ENCODE measurements at places on chromosomes 5 and 9.

DNA sequence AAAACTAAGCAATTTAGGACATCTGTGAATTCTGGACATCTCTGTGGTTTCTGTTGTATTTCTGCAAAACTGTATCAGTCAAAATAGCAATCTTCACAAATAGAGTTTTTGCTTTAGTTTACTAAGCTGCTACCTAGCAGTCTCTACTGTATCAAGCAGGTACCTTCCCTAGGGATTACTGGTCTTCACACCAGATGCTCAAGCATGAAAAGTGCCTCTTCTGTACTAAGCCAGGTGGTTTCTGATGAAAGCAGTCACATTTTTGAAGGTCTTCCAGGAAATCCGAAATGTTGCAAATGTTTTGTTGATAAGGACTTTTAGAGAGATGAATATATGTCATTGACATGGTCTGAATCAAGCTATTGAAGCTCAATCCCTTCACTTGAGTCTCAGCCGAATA, 540.0 kb downstream of the KCTD16 start:
- no peak for DNase-seq

- DNase-seq: no peak
Measured at GRCh38 chr9:116124472-116125040, 29.0 kb upstream of the PAPPA start.

GRCh38 chr9:13351778-13352386, 72.4 kb upstream of the MPDZ start:
- DNase-seq: no peak

- no peak for DNase-seq
Measured at GRCh38 chr5:39995990-39996389, 571.2 kb upstream of the DAB2 start.

DNA sequence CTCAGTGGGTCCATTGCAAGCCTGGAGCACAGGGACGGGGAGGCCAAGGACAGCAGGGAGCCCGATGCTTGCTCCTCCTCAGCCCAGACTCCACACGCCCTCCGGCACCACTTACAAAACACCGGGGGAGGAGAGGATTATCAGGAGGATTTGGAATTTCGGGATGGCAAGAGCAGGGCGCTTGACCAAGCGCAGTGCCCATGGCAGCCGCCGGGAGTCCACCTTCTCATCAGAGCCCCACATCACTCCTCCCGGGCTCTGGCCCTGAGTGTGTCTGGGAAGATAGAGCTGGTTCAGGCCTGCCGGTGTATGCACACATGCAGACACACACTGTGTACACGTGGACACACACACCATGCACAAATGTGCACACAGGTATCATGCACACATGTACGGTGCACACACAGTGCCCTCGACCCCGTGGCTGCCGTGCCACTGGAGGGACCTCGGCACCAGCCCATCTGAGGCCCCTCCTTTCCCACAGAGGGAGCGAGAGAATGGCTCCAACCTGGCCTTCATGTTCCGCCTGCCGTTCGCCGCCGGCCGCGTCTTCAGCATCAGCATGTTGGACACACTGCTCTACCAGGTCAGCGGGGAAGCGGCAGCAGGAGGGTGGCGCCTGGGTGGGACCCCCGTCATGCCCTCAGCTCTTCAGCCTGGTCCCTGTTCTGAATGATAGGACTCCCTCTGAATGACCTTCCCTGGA, 81.7 kb downstream of the KCNT1 start:
- no peak for DNase-seq

DNA sequence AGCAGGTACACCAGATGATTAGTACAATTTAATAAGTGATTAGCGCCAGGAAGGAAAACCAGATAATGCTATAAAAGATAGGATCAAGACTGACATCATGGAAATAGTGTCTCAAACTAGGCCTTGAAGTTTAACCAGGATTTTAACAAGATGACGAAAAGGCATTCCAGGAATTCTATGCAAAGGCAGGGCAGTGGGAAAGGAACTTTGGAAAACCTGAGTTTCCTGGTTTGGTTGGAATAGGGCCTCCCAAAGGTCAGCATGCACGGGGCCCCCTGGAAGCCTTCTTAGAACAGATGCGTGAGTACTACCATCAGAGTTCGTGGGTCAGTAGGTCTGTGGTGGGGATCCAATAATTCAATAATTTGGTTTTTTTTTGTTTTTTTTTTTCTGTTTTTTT, 935.2 kb upstream of the DMAC1 start:
- DNase-seq: no peak

DNA sequence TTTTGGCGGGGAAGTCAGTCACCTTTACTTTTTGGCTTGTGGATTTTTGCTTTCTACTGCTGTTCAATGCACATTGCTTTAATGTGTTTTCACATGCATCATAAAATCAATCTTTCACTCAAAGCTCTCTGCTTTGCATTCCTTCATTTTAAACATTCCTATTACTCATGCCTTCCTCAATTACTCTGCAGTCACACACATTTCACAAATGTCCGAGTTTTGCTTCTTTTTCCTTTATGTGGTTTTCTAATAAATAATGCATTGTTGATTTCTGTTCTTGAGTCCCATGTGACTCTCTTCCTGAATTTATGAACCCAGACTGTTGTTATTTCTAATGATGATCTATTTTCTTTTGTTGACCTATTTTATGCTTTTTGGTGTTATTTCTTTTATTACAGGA, 82.3 kb upstream of the EPB41L4B start:
- no peak for DNase-seq

DNA sequence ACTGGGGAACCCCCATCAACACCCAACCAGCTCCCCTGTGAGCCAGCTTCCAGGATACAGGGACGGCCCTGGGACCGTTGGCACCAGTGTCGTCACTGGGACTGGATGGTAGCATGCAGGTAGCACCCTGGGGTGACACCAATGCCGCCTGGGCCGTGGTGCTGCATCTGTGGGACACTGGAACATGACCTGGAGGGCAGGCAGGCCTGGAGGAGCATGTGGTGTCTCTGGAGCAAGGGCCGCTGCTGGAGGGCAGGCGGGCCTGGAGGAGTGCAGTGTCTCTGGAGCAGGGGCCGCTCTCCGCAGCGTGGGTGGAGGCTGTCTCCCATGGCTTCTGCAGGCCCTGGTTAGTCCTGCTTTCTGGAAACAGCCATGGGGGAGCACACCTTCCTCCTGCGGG, 13.1 kb downstream of the LPCAT1 start:
- no peak for DNase-seq

- no peak for DNase-seq
Measured at GRCh38 chr5:169280696-169281095, 20.2 kb downstream of the SLIT3 start.

DNA sequence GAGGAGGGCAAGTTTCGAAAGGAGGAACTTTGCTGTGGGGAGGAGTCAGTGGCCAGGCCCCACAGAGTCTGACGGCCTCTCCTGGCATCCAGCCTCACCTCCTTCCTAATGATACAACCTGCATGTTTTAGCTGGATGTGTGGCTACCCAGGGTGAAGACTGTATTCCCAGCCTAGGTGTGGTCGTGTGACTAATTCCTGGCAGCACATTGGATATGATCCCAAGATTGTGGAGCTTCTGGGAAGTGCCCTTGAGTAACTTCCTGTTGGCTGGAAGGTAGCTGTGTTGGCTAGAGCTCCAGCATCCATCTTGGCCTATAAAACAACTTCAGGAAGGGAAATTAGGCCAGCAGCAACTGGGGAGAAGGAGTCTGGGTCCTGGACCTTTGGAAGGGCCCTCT, 19.0 kb upstream of the LPCAT1 start:
- DNase-seq: no peak

DNA sequence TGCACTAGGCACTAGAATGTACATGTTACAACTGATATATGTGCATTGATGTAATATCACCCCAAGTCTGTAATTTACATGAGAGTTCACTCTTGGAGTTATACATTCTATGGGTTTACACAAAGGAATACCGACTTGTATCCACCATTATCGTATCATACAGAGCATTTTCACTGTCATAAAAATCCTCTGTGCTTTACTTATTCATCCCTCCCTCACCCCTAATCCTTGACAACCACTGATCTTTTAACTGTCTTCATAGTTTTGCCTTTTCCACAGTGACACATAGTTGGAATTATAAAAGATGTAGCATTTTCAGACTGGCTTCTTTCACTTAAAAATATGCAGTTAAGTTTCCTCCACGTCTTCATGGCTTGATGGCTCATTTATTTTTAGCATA, 11.1 kb upstream of the RFK start:
- no peak for DNase-seq

DNA sequence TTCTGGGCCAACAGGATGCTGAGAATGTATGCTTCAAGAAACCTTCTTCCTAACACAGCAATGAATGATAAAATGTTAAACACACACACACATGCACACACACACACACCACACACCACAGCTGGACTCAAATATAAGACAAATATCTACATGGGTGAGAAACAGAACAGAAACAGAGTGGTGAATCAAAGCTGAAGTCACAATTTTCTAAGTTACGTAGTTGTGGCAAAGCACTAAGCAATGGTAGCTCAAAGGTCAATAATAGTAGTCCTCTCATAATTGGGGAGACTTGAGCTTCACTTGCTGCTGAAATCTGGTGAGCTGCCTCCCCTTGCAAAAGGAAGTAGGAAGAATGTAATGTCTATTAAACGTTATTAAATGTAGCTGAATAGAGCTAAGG, 33.7 kb upstream of the ITGA1 start:
- no peak for DNase-seq

- DNase-seq: no peak
Measured at GRCh38 chr5:76582230-76583162, 40.7 kb downstream of the F2RL2 start.

- no peak for DNase-seq
Measured at GRCh38 chr5:89399548-89399947, 516.6 kb upstream of the MEF2C start.
